ENCODE measurements at places on chromosomes 2 and 18.

- DNase-seq = no peak
These were observed 324.3 kb upstream of the KLHL14 start for GRCh38 chr18:33097126-33097525.

DNA sequence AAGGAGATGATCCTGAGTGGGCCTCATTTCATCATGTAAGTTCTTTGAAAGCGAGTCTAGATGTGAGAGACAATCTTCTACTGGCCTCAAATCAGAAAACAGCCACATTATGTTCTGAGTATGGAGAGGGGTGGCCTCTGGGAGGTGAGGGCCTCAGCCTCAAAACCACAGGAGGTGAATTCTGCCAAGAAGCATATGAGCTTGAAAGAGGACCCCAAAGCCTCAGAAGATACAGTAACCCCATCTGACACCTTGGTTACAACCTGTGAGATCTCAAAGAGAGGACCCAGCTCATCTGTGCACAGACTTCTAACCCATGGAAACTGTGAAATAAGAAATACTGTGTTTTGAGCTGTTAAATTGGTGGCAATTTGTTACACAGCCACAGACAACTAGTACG is 200.1 kb downstream of the ARHGAP15 start:
- no peak for DNase-seq

- DNase-seq = no peak
These were observed 210.9 kb upstream of the PKDCC start for GRCh38 chr2:41836948-41837347.

- no peak for DNase-seq
These were observed 606.5 kb downstream of the CPS1 start for GRCh38 chr2:211162911-211163310.

GRCh38 chr2:18754286-18754685 is 164.9 kb upstream of the NT5C1B start:
- DNase-seq = no peak

GRCh38 chr2:157254041-157254440 is 3.5 kb upstream of the GALNT5 start:
- no peak for DNase-seq

- no peak for DNase-seq
These were observed 79.7 kb upstream of the CYTIP start for GRCh38 chr2:157523270-157524247.
